Esophagus squamous epithelium (tissue), 5 donors: ENCODE measurements at places on chromosomes 7 and 10.

DNA sequence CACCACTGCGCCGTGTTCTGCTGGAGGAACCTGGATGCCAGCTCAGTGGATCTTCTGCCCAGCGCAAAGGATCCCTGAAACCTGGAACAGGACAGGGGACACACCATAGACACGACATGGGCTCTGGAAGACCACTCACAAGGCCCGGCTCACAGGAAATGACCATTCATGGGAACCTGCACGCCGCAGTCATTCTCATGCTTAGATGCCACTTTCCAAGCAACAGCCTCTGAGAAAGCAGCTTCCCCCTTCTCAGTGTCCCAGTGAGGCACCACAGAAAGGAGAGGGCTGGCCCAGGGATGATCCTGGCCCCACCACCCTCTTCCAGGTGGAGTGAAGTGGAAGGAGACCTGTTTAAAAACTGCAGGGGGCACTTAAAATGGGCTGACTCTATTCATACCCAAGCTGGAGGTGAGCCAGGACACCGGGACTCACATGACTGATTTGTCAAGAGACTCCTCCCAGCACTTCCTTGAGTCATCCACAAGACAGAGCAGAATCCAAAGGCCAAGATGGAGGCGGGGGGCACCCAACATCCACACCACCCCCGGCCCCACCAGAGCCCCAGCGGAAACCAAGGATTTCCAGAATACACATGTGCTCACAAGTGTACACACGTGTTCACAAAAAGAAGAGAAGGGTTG is 11.2 kb downstream of the CTBP2 start:
- DNase-seq = no peak

GRCh38 chr10:63154546-63155387 is 21.6 kb downstream of the NRBF2 start:
- DNase-seq = no peak

DNA sequence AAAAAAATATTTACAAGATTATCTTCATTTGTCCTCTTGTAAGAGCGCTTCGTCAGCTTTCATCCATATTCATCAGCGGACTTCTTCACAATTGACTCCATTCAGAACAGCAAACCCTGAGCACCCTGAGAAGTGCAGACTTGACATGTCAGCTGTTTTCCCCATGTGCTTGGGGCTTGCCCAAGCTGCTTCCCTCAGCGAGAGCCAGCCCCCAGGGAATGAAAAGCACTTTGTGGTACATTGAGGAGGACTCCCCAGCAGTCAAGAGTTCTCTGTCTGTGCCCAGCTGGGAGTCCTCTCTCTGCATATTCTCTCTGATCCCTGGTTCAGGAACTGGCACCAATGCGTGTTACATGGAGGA is 22.7 kb downstream of the HKDC1 start:
- no peak for DNase-seq

DNA sequence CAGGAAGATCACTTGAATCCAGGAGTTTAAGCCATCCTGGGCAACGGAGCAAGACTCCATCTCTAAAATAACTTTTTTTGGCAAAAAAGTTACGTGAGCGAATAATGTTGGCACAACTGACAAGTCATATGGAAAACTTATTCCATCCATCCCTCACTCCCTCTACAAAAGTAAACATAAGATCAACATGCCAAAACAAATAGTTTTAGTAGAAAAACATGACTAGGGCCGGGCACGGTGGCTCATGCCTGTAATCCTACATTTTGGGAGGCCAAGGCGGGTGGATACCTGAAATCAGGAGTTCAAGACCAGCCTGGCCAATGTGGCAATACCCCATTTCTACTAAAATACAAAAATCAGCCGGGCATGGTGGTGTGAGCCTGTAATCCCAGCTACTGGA is 25.6 kb downstream of the SLC25A16 start:
- no peak for DNase-seq

DNA sequence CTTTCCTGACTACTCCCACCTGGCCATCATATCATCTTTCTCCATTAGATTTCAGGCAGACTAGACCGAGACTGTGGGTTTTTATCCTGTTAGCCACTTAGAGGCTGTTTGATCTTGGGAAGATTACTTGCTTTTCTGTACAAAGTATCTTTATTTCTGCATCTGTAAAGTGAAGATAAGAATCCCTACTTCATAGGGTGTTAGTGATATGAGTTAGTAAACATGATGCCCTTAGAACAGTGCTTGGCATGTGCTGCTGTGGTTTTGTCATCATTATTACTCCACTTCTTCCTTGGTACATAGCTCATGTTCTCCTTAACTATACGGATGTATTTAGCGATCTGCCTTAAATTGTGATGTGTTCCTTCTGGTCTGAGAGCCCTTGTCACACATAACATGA is 165.2 kb downstream of the AUTS2 start:
- no peak for DNase-seq

DNA sequence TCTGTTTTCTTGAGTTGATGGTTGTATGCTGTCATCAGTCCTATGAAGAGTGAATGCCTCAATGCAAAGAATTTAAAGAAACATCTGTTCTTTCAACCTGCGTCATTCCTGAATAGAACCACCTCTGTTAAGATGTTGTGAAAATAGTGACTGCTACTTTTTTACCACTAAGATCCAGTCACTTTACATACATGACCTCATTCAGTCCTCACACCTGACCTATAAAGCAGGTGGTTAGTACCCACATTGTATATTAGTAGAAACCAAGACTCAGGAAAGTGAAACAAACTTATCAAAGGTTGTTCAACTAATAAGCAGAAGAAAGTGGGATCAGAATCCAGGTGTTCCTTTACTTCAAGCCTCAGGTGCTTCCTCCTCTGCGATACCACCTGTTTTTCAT is 64.8 kb downstream of the ITGB8 start:
- no peak for DNase-seq

DNA sequence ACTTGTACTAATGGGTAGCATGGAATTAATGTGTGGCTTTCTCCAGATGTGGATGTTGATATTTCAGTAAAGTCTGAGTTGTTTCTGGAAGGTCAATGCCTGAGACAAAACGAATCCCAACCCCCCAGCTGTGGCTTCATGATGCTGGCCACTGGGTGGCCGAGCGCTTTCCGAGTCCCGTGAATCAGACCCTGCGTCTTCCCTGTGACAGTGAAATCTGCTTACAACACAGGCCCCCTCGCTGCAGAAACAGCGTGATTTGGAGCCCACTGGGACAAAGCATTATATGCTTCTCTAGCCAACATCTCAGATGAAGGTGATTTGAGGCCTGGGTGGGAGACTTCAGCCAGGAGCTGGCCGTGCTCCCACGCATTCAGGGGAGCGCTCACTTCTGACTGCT is 124.7 kb downstream of the WDR37 start:
- no peak for DNase-seq
